ENCODE measurements at places on chromosomes 11 and 22.

DNA sequence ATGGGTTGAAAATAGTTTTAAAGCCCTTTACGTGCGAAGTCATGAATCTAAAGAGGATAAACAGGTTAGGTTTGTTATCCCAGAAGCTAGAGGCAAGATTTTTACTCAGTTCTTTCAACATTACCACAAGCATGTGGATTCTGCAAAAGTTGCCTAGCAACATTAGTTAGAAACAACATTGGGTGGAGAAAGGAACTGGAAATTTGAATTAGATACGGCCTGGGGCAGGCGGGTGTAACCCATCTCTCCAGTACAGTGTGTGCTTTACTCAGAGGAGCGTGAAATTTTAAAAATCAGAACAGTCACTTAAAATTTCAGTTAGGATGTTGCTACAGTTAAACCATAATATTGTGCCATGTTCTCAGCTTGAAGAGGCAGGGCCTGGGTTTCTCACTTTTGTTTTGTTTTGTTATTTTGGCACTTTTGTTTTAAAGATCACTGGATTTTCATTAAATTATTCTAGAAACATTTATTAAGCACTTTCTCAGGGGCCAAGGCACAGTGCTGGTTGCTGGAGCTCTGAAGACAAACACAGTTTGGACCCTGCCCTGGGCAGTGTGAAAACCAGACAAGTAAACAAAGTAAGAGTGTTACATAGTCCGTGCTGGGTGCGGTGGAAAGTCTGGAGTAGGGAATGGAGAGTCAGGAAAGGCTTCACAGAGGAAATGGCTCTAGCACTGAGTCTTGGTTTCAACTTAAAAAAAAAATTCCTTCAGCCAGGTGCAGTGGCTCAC, 4.4 kb upstream of the WEE1 start:
- peak; percentile 21 for DNase-seq

DNA sequence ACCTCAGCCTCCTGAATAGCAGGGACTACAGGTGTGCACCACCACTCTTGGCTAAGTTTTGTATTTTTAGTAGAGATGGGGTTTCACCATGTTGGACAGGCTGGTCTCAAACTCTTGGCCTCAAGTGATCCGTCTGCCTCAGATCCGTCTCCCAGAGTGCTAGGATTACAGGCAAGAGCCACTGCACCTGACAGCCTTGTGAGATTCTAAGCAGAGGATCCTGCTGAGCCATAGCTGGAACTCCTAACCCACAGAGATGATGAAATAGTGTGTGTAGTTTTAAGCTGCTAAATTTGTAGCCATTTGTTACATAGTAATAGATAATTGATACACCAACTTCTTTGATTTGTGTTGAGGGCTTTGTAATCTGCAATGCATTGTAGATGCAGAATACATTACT, 51.1 kb downstream of the CLMP start:
- no peak for DNase-seq

DNA sequence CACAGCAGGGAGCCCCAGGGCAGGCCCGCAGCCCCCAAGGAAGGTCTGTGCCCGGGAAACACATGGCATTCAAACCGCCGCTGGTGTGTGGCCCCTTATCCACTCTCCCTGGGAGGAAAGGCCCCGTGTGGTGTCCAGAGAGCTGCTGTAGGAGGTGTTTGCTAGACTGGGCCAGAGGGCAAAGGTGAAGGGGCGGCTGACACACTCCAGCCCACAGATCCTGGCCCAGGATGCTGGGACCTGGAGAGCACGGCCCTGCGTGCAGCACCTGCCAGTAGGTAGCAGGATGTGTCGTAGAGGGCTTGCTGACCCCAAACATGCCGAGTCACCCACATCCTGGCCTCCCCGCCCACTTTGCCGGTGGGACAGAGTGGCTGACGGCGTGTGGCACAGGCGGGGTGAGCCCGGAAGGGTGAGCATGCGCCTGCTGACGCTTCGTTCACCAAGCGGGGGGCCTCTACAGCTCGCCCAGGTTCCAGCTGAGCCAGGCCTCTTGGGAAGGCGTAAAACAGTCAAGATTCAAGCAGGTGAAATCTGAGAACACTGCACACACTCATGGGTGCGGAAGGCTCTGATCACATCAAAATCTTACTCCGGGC, 11.0 kb downstream of the OSBPL5 start:
- DNase-seq: no peak

- DNase-seq: no peak
Observed at GRCh38 chr11:70082829-70083228, 4.7 kb downstream of the ANO1 start.

DNA sequence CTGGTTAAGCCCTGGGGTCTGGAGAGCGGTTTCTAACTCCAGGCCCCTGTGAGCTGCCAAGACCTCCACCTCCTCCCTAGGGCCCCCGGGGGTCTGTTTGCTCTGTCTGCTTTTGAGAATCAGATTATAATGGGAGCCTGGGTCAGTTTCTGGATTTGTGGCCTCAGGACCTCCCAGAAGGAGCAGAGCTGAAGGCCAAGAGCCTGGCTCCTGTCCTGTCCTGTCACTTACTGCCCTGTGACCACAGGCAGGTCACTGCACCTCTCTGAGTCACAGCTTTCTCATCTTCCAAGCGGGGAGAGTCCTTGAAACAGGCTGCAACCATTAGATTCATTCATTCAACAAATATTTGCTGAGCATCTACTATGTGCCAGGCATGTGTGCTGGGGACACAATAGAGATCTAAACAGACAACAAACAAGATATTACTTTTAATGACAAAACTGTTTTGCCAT, 87.3 kb upstream of the FGF3 start:
- DNase-seq: no peak

- no peak for DNase-seq
Observed at GRCh38 chr11:62778441-62778840, 7.2 kb downstream of the TAF6L start.

DNA sequence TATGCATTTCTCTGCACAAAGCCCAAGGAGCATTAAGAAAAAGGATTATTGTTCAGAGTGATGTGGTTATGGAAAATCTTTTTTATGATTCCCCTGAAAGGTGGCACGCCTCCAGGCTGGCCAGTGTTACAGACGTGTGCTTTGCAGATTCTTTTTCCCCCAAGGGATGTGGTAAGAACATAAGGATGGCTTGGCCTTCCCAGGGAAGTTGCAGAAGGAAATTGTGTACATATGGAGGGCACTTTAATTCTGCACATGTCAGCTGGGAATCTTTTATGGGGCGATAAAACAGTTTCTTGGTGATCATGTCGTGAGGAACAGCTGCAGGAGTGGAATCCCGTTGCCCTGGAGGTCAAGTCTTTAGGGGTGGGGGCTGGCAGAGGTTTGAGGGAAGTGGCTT, 9.7 kb downstream of the SMARCB1 start:
- no peak for DNase-seq

DNA sequence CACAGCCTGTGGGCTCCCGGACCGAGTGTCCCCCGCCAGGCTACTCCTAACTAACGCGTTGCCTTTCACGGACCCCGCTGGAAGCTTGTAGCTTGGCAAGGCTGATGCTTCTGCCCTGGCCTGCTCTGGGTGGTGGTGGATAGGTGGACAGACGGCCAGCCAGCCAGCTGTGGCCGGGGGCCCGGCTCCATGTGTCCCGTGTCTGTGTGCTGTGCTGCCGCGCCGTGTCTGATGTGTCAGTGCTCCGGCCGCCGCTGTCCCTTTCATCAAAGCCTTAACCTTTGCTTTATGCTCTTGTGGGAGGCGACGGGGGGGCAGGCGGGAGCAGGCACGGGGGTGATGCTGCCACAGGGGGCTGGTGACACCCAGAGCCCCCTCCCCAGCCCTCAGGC, 5.0 kb downstream of the CCDC188 start:
- DNase-seq: no peak

GRCh38 chr11:73271936-73272679, at the start of gene P2RY6:
P2RY6 (plus strand) TSS chr11:73272338; CDS start chr11:73296519, 24,181 bp downstream.
- DNase-seq: no peak

DNA sequence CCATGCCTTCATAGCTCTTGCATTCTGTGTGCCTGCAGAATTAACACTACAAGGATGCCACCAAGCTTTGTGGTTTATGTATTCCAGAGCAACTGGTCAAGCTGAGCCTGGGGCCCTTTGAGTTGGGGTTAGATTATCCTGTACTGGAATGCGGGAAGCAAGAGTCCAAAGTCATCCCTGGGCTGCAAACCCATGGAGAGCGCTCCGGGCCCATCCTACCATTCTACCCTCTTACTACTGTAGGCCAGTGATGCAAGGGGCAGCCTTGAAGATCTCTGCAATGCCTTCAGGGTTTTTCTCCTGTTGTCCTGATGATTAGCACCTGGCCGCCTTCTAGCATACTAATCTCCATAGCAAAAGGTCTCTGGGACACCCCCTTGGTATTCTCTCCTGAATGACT, 51.3 kb downstream of the TUG1 start:
- DNase-seq: no peak

GRCh38 chr11:12108875-12109453, 1.4 kb upstream of the MICAL2 start:
- DNase-seq: peak; percentile 48

DNA sequence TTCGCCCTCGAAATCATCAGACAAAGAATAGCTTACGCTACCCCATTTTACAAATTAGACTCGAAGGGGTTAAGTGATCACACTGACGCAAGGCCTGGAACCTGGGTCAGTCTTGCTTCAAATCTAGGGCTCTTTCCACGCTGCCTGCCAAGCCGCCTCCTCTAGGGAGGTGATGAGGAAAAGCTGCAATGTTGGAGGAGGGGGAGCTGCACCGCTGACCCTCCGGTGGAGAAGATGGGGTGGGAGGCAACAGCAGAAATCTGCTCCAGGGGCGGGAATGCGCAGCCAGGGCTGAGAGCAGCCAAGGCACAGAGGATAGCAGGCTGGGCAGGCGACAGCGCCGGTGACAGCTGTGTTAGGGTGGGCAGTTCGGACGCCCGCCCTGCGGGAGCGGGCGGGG, 595 bp downstream of the SYVN1 start:
- peak; percentile 32 for DNase-seq

DNA sequence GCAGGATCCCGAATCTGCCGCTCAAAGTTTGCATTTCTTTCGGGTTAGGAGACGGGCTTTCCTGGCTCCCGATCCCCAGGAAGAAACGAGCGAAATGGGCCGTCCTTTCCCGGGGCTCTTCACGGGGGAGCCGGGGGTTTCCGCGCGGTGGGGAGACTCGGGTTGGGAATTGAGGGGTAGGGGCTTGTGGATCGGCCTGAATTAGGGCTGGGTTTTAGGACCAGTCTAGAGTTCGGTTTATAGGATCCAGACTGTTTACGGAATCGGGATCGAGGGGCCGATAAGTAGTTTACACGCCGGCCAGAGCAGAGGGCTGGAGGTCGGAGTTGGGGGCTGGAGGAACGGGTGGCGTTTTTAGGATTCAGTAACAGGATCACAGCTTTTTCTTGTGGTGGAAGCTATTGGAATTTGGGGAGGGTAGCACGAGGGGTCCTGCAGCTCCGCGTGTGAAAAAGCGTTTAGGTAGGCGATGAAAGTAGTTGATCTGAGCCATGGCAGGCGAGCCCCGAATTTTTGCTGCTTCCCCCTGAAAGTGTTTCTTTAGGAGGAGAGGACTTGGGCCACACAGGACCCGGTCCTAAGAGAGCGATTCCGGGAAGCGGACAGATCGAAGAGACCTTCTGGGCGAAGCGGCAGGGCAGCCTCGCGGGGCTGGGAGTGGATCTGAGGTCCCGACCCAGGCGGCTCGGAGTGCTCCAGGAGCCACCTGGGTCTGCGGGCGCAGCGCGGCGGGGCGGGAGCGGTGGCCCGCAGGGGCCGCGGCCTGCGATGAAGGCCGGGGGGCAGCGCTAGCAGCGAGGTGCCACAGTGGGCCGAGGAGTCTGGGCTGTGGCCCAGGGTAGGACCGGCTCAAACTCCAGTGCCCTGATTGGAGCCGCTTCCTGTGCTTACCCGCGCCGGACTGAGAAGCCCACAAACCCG, 1.6 kb downstream of the PKNOX2 start:
- DNase-seq: no peak

- no peak for DNase-seq
Observed at GRCh38 chr11:78332174-78332866, 85.3 kb downstream of the GAB2 start.

DNA sequence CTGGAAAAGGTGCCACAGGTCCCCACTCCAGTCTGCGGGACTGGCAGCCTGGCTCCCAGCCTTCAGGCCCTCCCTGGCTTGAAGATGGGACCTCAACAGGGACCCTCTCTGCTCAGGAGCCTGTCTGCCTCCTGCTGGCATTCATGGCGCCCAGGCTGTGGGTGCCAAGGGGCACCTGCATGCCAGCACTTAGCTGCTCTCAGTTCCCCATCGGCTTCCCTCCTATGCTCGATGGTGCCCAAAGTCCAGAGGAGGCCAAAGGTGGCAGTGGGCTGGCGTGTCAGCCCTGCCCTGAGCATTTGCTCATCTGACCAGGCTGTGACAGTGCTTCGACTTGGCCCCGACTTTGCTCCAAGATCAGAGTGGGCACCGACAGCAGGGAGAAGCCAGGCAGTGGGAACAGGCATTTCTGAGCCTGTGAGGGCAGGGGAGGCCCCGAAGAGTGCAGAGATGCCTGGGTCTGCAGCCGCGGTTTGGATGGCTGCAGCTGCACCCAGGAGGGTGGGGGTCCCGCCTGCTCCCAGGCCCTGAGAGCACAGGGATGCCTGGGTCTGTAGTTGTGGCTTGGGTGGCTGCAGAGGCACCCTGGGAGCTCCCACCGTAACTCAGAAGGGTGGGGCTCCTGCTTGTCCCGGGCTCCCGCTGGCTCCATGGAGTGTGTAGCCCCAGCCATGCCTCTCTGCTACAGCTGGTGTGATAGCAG, 463.6 kb downstream of the TBC1D22A start:
- DNase-seq: no peak

GRCh38 chr11:88448131-88448670, 110.7 kb upstream of the CTSC start:
- DNase-seq: no peak

DNA sequence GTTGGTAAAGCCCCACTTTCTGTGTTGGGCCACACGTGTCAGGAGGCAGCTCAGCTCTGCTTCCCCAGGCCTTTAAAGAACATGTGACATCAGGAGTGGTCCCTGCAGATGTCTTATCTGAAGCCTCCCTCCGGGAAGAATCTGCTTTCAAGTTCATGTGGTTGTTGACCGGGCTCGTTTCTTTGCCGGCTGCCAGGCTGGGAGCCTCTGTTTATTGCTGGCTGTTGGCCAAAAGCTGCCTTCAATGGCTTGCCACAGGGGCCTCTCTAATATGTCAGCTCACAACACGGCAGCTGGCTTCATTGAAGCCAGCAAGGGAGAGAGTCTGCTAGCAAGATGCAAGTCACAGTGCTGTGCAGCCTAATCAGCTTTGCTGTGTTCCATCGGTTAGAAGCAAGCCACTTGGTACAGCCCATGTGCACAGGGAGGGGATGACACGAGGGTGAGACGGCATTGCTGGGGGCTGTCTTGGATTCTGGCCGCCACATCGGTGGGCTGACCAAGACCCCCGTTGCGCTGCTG, 14.6 kb downstream of the MRGPRF start:
- DNase-seq: peak; percentile 28

- DNase-seq: no peak
Observed at GRCh38 chr11:72497731-72498130, 63.4 kb upstream of the CLPB start.

GRCh38 chr11:76700177-76701100, 29.9 kb upstream of the LRRC32 start:
- DNase-seq: peak; percentile 94

GRCh38 chr11:116647305-116648080, 125.3 kb downstream of the BUD13 start:
- DNase-seq: no peak

Measured in hematopoietic multipotent progenitor cell treated with erythropoietin and hydrocortisone succinate and interleukin-3 and kit ligand, for 17 days (in vitro differentiated cells).